ENCODE measurements at places on chromosomes 3 and 15. TPM values are rescaled to one million over a fixed set of nuclear protein-coding genes. Genes with fewer than 3 reads are reported as not detected.

- no peak for DNase-seq
- no peaks in the 10 kb centered on the region for H3K36me3 ChIP-seq
- H3K27ac ChIP-seq = no peak overlapping the region
These were observed 1058.6 kb downstream of the NTRK3 start for GRCh38 chr15:87197981-87198380.

- no peak overlapping the region for H3K27ac ChIP-seq
- no peak overlapping the region for H3K4me3 ChIP-seq
- no peaks in the 10 kb centered on the region for H3K36me3 ChIP-seq
These were observed 39.5 kb downstream of the CADPS start for GRCh38 chr3:62835554-62836236.

DNA sequence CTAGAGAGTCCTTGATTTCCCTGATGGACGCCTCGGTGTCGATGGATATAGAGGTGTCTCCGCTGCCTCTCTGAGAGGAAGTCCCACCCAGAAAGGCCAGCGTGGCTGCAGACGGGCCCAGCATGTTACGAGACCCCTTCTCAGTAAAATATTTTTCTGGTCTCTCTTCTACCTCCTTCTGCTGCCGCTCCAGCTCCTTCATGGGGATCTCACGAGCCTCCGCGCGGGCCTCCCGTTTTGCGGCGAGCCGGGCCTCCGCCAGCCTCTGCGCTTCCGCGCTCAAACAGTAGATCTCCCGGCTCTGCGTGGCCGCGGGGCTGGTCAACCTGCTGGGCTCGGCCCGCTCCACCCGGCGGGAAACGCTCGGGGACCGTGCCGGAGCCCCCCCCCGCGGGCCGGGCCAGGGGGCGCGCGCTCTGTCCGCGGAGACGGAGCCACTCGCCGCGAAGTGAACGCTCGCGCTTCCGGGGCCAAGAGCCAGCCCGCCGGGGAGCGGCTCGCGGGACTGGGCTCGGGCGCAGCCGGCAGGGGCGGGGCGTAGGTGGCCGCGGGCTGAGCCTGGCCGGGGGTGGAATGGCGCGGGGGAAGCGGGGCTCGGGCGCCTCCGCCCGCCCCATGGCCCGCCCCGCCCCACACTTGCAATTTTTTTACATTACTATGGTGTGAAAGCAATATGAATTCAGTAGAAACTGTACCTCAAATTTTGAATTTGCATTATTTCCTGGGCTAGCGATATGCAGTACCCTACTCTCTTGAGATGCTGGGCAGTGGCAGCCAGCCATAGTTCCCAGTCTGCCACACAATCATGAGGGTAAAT lies 10.2 kb upstream of the KCNMB3 start:
- no peaks in the 10 kb centered on the region for H3K4me1 ChIP-seq
- peak; percentile 79 for DNase-seq
- H3K4me3 ChIP-seq = peak overlapping the region; percentile 72
- no peaks in the 10 kb centered on the region for H3K36me3 ChIP-seq
- H3K27me3 ChIP-seq = no peaks in the 10 kb centered on the region
- H3K27ac ChIP-seq = peak overlapping the region; percentile 35

The DLEC1 gene
- 0.11 TPM for total RNA-seq

GRCh38 chr3:152120601-152121269 lies 148.0 kb upstream of the MBNL1 start:
- H3K4me3 ChIP-seq = no peak overlapping the region
- DNase-seq = no peak
- peak overlapping the region; percentile 75 for H3K27ac ChIP-seq
- no peaks in the 10 kb centered on the region for H3K27me3 ChIP-seq

- no peak overlapping the region for H3K27ac ChIP-seq
- H3K4me1 ChIP-seq = no peaks in the 10 kb centered on the region
- H3K27me3 ChIP-seq = no peaks in the 10 kb centered on the region
- no peak overlapping the region for H3K4me3 ChIP-seq
- DNase-seq = no peak
- no peaks in the 10 kb centered on the region for H3K36me3 ChIP-seq
These were observed 490.0 kb downstream of the NAALADL2 start for GRCh38 chr3:175349168-175349567.

The DLG1 gene
- total RNA-seq = 31.0 TPM

GRCh38 chr3:185207481-185207880 lies 46.4 kb downstream of the EHHADH start:
- no peaks in the 10 kb centered on the region for H3K36me3 ChIP-seq
- no peak overlapping the region for H3K4me3 ChIP-seq
- no peaks in the 10 kb centered on the region for H3K27me3 ChIP-seq
- H3K27ac ChIP-seq = no peak overlapping the region
- no peaks in the 10 kb centered on the region for H3K4me1 ChIP-seq

The GOLGA8T gene
- 1.4 TPM for total RNA-seq

GRCh38 chr15:59298225-59298853 lies 74.3 kb downstream of the MYO1E start:
- no peaks in the 10 kb centered on the region for H3K36me3 ChIP-seq
- no peak overlapping the region for H3K27ac ChIP-seq
- no peak for DNase-seq
- H3K27me3 ChIP-seq = no peaks in the 10 kb centered on the region

The SLC12A8 gene
- not detected for total RNA-seq

- DNase-seq = no peak
- no peaks in the 10 kb centered on the region for H3K27me3 ChIP-seq
- H3K4me3 ChIP-seq = no peak overlapping the region
These were observed 388.2 kb upstream of the RGMA start for GRCh38 chr15:93477188-93477587.

GRCh38 chr3:54304877-54305276 lies 182.5 kb downstream of the CACNA2D3 start:
- no peak overlapping the region for H3K27ac ChIP-seq
- no peak for DNase-seq
- no peak overlapping the region for H3K4me3 ChIP-seq
- H3K36me3 ChIP-seq = no peaks in the 10 kb centered on the region
- no peaks in the 10 kb centered on the region for H3K4me1 ChIP-seq

DNA sequence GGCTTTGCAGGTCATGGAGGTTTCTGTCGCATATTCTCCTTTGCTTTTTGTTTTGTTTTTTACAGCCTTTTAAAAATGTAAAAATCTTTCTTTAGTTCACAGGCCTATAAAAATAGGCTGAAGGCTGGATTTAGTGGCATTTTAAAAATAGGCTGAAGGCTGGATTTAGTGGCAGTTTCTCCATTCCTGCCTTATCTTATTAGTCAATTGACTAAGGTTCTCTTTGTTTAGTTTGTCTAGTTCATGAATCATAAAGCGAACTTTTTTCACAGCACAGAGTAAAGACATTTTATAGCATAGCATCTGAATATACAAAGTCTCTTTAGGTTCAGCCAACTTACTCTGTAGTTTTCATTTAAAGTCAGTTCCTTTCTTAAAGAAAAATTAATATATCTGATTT lies 31.4 kb downstream of the AP4E1 start:
- H3K36me3 ChIP-seq = peaks cover 16% of the 10 kb centered on the region
- no peaks in the 10 kb centered on the region for H3K27me3 ChIP-seq
- peak overlapping the region; percentile 51 for H3K27ac ChIP-seq
- H3K4me1 ChIP-seq = peaks cover 3% of the 10 kb centered on the region
- H3K4me3 ChIP-seq = no peak overlapping the region
- DNase-seq = no peak

DNA sequence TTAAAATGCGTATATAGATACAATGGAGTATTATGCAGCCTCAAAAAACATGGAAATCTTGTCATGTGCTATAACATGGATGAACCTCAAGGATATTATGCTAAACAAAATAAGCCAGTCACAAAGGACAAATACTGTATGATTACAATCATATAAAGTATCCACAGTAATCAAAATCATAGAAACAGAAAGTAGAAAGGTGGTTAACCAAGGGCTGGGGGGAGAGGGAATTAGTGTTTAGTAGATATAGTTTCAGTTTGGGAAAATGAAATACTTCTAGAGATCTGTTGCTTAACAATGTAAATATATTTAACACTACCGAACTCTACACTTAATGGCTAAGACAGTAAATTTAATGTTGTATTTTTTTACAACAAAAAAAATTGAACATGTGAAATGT lies 9.0 kb downstream of the TOP2B start:
- H3K27ac ChIP-seq = no peak overlapping the region
- H3K4me1 ChIP-seq = no peaks in the 10 kb centered on the region
- no peak for DNase-seq
- H3K27me3 ChIP-seq = no peaks in the 10 kb centered on the region
- no peak overlapping the region for H3K4me3 ChIP-seq

- no peaks in the 10 kb centered on the region for H3K4me1 ChIP-seq
- H3K27ac ChIP-seq = no peak overlapping the region
- no peak overlapping the region for H3K4me3 ChIP-seq
- DNase-seq = no peak
- H3K27me3 ChIP-seq = no peaks in the 10 kb centered on the region
These were observed 39.6 kb upstream of the LIPC start for GRCh38 chr15:58392141-58392540.

The KBTBD13 gene
- 0.21 TPM for total RNA-seq

- H3K36me3 ChIP-seq = no peaks in the 10 kb centered on the region
- no peak overlapping the region for H3K27ac ChIP-seq
- no peaks in the 10 kb centered on the region for H3K4me1 ChIP-seq
These were observed 51.5 kb downstream of the TIMP4 start for GRCh38 chr3:12107071-12107713.

DNA sequence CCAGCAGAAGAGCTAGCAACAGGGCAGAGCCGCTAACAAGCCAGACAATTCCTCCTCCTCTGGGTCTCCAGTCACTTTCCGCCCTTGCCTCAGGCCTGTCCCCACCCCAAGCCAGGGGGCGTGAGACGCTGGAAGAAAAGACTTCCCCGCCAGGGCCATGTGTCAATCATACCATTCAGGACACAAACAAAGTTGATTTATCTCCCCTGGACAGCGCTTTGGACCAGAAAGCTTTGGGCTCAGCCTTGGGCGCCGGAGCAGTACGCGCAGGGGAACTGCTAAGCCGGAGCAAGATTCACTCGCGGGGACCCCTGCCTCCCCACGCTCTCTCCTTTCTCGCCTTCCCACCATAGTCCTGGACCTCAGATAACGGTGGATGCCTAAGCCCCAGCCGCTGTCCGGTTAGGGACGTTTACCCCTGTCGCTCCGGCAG lies 479 bp downstream of the LRRC2 start:
- no peak overlapping the region for H3K27ac ChIP-seq
- DNase-seq = no peak
- H3K4me3 ChIP-seq = peak overlapping the region; percentile 50
- H3K27me3 ChIP-seq = no peaks in the 10 kb centered on the region
- no peaks in the 10 kb centered on the region for H3K36me3 ChIP-seq

- peak overlapping the region; percentile 81 for H3K27ac ChIP-seq
- H3K27me3 ChIP-seq = no peaks in the 10 kb centered on the region
- peaks cover 24% of the 10 kb centered on the region for H3K36me3 ChIP-seq
- no peak for DNase-seq
These were observed 5.0 kb downstream of the LMCD1 start for GRCh38 chr3:8506571-8507061.

The MESP2 gene
- total RNA-seq = not detected

The ZNF280D gene
- 20.5 TPM for total RNA-seq

The HRH1 gene
- total RNA-seq = 6.2 TPM

GRCh38 chr15:67100801-67101581 lies 35.6 kb downstream of the SMAD3 start:
- no peak overlapping the region for H3K4me3 ChIP-seq
- DNase-seq = no peak
- H3K4me1 ChIP-seq = peaks cover 37% of the 10 kb centered on the region
- H3K36me3 ChIP-seq = no peaks in the 10 kb centered on the region
- H3K27me3 ChIP-seq = no peaks in the 10 kb centered on the region

The NPAP1 gene
- not detected for total RNA-seq

The DZIP1L gene
- total RNA-seq = 23.1 TPM
